Activated CD4-positive, alpha-beta T cell treated with anti-CD3 and anti-CD28 coated beads, Interleukin-2, amount 50 U/mL, for 16 hours (primary cell): ENCODE measurements at places on chromosomes 5 and 9.

- no peak for DNase-seq
Measured at GRCh38 chr9:36970007-36970888, 63.8 kb downstream of the PAX5 start.

DNA sequence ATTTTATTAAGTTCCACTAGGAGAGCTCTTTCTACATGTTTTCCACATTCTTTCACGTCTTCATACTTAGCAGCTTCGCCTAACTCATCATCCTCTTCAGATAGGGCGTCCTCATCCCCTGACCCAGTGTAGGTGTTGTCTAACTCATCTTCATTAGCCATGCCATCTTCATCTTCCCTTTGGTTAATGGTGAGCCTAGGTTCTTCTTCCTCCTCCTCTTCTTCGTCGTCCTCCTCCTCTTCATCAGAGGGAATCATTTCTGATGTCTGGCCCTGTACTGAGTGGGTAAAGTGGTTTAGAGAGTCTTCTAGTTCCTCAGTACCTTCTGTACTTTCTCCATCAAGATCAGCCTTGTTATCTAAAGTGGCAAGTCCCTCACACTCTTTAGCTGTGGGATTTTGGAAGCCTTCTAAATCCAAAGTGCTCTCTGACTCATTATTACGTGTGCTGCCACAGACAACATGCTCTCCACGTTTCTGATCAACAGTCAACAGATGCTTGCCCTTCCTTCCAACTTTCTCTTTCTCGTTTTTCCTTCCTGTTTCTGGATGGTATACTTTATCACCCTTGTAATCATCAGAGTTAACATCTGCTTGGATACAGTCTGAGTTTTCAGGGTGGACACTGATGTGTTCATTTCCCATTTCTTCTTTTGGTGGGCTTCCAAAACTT is 31.1 kb downstream of the TUT7 start:
- DNase-seq: no peak

DNA sequence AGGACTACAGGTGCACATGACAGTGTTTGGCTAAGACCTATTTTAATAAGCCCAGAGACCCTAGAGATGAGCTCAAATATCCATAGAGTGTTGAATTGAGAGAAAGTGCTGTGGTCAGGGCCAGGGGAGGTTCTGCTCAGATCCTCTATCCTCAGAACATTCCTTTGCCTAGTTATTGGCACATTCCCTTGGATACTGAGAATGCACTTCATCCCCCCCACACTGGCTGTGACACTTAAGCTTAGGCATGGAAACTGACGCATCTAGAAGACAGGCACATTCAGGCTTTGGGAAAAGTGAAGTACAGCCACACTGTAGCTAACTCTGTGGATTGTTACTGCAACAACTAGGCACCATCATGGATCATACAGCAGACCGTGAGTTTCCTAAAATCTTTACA is 27.1 kb upstream of the RASGRF2 start:
- no peak for DNase-seq

DNA sequence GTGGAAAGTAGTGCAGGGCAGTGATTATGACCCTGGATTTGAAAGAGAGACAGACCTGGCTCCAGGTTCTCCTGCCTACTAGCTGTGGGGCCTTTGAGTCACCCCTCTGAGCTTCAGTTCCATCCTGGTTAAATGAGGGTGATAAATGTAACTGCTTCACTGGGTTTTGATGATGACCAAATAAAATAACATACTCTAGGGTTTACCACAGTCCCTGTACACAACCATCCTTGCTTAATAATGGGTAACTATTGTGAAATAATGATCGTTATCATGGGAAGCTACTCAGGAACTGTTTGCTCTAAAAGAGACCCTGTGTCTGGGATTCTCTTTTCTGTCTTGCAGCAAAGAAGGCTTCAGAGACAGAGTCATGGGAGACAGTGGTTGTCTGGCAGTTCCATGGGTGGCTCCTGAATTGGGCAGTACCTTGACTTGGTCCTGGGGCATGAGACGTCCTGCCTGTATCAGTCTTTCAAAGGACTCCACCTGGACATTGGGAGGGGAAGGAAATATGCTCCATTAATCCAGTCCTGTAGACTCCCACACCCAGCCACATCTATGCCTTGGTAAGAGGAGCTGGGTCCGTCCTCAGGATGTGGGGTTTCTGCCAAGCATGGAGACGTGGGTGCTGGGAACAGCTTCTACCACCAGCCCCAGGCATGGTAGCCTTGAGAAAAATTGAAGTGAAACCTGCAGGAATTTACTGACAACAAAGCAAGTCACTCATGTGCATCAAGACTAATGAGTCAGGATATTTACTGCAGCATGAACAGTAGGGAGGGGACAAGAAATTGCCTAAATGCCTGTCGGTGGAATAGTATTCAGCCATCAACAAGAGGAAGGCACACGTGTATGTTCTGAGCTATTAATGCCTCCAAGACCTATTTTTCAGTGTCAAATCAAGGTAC is 23.4 kb downstream of the AKNA start:
- peak; percentile 57 for DNase-seq

GRCh38 chr5:102889033-102889432 is 133.9 kb downstream of the PAM start:
- DNase-seq: no peak
